HuH-7 (cell line): ENCODE measurements at places on chromosomes 11 and 22.

DNA sequence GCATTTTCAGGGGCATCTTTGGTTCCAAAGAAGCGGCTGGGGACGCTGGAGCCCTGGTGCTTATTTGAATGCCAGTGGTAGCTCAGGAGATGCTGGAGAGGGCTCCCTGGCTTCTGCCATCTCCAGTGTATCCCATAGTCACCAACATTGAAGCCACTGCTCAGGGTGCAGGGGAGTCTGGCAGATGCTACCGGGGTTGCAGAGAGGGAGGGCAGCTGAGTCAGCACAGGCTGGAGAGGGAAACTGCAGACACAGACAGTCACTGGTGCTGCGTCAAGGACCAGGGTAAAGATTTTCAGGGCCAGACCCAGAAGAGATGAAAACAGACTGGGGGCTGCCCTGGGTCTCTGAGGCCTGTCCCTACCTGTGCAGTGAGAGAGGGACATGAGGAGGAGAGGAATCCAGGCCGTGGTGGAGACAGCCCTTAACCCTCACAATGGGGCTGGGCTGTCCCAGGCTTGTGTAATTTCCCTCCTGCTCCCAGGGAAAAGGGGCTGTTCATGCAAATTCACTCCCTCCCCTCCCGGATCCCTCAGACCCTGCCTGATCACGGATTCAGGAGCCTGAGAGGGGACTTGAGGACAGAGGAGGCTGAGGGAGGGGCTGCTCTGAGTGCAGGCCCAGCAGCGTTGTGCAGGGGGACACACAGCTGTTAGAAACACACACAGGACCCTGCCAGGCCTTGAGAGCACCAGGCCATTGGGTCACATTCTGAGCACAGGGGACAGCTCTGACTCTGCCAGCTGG lies 126.9 kb upstream of the GRK3 start:
- no peak for DNase-seq

GRCh38 chr11:73969091-73969490 lies 13.6 kb downstream of the UCP2 start:
- DNase-seq: no peak

GRCh38 chr11:132744771-132745170 lies 787.5 kb downstream of the OPCML start:
- no peak for DNase-seq

- DNase-seq: no peak
Observed at GRCh38 chr11:101034076-101034475, 95.5 kb downstream of the PGR start.

- no peak for DNase-seq
Observed at GRCh38 chr22:36466258-36466657, 15.2 kb downstream of the TXN2 start.

GRCh38 chr11:44255406-44256071 lies 54.4 kb downstream of the ALX4 start:
- DNase-seq: peak; percentile 1

DNA sequence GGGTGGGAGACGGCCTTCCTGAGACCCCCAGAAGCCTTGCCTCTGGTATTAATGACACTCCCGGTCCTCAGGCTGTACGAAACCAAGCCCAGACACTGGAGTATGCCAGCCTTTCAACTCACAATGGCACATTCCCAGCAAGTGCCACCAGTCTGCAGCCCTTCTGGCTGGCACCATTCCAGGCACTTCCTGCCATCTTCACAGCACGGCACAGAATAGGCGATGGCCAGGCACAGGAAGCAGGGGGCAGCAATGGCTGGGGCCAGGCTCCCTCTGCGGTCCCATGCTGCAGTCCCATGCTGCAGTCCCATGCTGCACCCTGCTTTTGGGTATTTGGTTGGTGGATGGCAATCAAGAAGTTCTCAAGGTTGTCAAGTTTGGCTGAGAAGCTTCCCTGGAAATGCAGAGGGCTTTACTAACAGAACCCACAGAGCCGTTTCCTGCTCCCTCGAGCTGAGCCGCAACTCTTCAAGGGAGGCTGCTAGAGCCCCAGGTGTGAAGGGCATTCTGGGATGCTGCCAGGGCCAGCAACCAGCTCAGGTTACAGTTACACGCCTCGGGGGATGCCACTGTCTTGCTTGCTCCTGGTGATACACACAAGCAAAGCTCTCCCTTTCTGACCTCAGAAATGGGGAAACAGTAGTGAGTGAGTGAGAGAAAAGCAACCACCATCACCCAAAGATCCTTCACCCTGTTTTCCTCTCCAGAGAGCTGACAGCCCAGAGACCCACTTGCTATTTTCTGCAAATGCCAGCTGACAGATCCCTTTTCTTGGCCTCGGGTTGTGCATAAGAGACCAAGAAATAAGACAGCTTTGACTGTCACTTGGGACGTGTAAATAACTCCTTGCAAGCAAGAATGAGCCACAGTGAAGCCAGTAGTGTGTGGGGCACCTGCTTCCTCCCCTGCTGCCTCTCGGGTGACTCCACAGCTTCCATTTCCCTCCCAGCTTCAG lies 23.9 kb downstream of the LRFN4 start:
- DNase-seq: no peak

DNA sequence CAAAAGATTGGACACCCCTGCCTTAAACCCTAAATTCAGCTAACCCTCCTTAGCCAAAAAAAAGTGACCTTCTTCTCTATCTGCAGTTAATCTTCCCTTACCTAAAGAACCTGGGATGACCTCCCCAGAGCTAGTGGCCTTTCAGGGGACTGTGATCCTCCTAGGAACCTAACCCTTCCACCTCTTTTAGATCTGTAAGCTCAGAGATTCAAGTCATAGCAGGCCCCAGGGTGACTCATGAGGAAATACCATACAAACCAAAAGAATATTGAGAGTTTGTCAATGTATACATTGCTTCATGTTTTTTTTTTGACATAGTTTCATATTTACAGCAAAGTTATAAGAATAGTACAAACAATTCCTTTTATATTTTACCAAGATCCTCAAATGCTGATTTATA lies 38.3 kb upstream of the CXCR5 start:
- DNase-seq: no peak

DNA sequence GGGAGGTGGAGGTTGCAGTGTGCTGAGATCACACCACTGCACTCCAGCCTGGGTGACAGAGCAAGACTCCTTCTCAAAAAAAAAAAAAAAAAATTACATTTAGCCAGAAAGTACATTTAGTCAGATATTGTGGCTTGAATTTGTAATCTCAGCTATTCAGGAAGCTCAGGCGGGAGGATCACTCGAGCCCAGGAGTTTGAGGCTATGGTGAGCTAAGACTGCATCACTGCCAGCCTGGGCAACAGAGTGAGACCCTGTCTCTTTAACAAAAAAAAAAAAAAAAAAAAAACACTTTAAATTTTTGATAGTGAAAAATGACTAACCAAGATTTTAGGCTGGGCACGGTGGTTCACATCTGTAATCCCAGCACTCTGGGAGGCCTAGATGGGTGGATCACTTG lies 27.3 kb downstream of the MRTFA start:
- DNase-seq: no peak

DNA sequence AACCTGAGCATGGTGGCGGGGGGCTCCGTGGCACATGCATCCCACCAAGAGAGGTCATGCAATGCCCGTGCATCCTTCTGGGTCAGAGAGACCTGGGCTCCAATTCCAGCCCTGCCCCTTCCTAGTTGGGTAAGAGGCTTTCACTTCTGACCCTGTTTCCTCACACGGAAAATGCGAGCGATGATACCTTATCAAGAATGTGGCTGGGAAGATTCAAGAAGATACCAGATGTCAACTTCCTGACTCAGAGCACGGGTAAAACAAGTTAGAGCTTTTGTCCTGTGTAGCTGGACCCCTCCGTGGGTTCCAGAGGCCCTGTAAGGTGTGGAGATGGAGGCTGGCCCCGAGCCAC lies 8.7 kb upstream of the DGKZ start:
- no peak for DNase-seq

GRCh38 chr11:85021058-85021457 lies 606.1 kb downstream of the DLG2 start:
- DNase-seq: no peak

DNA sequence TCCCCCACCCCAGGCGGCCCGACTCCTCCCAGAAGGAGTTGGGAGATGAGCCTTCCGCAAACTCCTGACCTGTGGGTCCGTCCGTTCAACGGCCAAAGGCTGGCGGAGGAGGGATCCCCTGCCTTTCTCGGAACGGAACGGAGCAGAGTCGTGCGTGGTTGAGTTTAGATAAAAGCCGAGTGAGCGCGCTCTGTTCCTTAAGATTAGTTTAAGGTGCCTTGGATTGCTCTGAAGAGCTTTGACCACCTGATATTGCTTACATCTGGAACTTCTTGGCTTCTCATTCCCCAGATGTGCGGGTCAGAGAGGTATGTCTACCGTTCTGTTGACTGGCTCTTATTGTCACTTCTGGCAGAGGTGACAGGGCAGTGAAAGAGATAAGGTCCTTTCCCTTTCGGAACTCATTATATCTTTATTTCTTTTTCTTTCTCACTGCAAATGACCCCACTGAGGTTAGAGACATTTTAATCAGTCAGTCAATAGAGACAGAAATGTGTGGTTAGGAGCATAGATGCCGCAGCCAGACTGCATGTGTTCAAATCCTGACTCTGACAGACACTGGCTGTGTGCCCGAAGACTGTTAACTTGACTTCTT lies at the start of gene TRIM6:
Gene TRIM6 (plus strand): TSS at position 31 of the 595 bp plus-strand sequence. CDS start 261 bp downstream, at position 292.
- peak; percentile 60 for DNase-seq

DNA sequence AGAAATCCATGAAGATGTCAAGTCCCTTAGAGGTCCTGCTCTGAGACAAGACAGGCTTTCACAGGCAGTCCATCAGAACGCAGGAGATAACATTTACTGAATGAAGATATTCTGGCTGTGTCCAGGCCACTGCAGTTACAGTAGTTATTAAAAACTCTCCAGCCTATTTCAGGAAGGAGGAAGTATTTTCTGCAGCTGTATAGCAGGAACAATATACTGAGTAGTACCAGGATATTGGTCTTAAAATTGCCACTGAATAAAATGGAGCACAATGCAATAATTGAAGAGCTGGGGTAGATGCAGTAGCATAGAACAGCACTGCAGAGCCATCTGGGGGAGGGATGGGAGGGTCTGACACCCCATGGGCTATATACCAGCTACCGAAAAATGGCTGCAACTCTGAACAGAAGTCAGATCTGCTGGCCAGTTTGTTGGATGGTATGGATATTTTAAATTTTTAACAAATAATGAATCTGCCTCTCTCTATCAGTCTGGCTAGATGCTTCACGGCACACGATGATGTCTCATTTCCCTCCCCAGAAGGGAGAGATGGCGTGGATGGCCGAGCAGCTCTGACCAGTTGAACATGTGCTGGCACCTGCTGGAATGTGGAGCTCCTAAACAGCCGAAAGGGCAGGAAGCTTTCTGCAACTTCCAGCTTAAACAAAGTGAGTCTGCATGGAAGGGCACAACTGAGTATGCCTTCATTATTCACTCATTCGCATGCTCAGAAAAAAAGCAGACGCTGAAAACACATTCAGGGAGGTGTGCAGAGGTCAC lies 342.1 kb upstream of the SYN3 start:
- DNase-seq: no peak
